Progenitor cell of endocrine pancreas (in vitro differentiated cells): ENCODE measurements at places on chromosomes 2 and 18. TPM values are rescaled to one million over a fixed set of nuclear protein-coding genes. Genes with fewer than 3 reads are reported as not detected.

- DNase-seq, result no peak
Measured at GRCh38 chr18:79258447-79258846, 137.3 kb upstream of the NFATC1 start.

DNA sequence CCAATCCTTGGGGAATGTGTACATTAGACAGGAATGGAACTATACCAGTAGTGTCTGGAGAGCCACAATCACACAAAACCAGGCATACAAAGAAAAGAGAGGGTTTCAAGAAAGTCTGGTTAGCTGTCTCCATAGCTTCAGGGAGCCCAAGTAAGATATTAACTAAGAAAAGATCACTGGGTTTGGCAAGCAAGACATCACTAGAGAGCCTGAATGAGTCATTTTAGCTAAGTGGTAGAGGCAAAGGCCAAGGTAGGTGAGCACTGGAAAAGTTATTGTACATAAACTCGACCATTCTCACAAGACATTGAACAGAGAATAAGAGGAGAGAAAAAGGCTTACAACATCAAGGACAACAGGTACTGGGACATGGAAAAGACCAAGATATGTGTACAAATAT is 143.8 kb upstream of the ARL4C start:
- DNase-seq, result no peak

DNA sequence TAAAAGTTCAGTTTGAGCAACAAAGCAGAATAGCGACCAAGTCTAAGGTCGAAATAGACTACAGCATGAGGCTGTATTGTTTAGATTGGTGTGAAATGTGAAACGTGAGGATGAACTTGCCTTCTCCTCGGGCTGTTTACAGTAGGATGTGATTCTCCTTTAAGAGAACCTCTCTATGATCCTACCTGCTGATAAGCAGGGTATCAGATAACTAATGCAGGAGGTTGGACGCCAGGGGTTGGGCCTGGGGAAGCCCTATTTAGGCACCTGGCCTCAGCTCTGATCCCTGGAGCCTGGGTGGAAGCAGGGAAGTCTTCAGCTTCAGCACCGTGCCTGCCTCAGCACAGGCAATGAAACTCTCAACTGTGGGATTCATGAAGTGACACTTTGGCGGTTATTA is 11.4 kb downstream of the CRYGD start:
- no peak for DNase-seq

DNA sequence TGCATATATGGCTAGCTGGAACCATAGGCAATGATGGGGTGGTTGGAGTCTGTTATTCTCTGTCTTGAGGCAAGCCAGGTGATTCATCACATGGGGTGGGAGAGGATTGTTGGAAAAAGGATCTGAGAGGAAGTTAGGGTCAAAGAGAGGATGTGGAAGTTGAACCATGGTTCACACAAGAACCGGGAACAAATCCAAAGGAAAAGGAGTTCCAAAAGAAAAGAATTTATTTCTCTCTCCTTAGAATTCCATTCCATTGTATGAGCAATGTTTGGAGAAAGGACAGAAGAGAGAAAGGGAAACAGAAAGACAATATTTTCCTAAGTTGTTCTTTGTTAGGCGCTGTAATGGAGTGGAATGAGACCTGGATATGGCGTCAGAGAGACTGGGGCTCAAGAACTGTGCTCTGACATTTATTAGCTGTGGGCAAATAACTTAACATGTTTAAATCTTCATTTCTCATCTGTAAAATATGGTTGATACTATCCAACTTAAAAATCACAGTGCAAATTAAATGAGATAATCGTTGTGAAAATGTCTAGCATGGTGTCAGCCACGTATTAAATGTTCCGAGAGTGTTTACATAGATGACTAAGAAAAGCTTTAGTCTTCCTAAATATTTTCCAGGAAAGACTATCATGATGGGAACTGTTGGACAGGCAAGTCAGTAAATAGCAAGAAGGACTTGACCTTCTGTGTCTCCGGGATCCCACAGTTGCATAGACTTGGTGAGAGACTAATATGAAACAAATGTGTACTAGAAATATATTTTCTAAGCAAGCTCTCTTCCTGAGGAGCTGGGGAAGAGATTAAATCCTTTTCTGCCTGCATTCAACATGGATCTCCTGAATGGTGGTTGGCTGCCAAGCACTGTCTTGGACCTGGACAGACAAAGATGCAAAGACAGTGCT is 71.4 kb downstream of the TRIB2 start:
- DNase-seq, result no peak

- no peak for DNase-seq
Measured at GRCh38 chr2:238387332-238387731, 39.4 kb upstream of the ASB1 start.

GRCh38 chr2:194166818-194167217 is 1490.2 kb upstream of the SLC39A10 start:
- DNase-seq, result no peak

DNA sequence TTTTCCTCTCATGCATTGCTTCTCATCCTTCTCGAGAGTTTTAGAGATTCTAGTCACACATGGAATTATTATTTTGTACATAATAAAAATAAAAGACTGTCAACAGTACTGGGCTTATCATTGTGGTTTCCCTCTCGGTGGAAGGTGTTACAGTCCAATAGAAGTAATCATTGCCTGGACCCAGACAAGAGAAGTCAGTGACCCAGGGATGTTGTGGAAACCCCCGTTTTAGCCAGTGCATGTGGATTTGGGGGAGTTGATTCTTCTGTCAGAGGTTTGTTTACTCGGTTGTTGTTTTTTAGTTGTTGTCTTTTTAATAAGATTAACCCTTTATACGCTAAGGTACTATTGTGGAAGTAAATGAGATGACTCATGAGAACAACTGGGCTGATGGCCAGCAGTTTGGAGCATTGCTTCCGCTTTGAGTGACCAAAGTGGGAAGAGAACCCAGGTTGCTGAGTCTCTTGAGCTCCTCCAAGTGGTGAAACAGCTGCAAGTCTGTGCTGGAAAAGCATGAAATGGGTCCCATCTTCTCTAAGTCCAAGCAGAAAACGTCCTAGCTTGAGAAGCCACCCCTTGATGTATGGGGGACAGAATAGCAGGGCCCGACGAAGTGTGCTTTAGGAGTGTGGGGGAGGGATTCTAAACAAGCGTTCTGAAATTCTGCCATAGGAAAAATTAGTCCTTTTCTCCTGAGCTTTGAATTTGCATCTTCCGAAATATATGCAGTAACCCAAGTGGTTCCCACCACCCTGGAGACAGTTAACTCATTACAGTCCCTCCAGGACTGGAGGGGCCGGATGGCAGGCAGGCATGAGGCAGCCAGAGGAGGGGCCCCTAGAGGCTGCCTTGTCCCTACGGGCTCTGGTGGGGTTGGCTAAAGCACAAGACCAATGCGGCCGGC is 61.8 kb upstream of the GPR45 start:
- DNase-seq, result no peak

DNA sequence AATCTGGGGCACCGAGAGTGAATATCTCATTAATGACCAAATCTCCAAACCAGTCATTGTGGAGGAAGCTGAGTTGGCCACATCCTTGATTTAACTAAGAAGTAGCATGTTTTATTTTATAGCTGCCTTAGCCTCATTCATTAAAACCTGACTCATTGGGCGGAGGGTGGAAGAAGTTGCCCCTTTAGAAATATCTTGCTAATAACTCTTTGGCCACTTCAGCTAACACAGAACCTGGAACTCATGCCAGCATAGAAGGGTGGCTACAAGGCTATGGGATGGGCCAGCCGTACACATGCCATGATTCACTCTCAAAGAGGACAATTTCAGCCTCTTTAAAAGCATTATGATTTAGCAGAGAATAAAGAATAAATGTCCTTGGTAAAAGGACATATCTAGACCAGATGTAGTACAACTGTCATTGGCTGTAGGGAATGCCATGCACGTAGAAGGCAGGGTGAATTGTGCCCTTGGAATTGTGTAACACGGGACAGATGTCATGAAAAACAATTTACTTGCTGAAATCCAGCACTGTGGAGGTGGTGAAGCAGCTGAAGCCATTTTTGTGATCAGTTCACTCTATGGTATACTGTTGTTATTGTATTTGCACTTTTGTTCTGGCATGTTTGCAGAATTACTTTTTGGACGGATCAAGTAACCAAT is 330.0 kb downstream of the PLCL1 start:
- no peak for DNase-seq

- no peak for DNase-seq
Measured at GRCh38 chr2:12538138-12538694, 178.5 kb upstream of the TRIB2 start.

DNA sequence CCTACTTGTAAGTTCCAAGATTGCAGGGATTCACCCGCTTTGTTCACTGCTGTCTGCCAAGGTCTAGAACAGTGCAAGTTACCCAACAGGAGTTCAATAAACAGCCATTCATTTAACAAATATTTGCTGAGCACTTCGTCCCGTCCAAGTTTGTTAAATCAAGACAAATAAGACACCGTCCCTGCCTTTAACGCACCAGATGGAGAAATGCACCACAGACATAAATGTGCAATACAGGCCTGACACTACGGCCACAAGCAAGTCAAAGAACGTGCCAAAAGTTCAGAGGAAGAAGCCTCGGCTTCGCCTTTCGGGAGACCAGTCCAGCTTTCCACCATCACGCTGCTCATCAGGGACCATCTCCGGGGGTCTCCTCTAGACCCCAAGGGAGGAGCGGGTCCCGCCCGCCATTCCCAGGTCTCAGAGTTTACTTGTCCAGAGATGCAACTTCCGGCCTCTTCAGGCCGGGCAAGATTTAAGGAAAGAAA is 429 bp downstream of the C2orf76 start:
- no peak for DNase-seq

- no peak for DNase-seq
Measured at GRCh38 chr2:108287169-108287568, 1.5 kb upstream of the SULT1C2 start.

DNA sequence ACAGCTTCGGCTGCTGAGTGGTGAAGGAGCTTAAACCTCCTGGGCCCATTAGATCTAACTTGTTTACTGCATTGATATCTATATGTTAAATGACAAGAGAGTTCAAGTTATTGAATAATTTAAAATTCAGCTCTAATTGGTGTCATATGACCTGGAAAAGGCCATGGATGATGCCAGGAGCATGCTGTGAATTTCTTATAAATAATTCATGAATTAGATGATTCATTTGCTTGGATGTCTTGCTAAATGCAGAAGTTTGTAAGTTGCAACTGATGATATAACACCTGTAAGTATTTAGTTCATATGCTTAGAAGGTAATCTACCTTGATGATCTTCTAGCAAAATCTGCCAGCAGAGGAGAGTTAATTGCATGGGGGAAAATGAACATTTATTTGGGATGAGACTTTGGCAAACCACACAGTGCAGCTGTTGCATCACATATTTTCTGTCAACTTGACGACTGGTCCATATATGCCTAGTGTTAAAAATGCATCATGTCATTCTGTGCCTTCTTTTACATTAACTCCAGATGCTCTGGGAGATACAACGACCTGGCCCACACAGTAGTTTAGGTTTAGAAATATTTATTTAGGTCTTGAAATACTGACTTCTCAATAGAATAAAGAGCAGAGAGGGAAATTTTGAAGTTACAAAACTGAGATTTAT is 226.3 kb downstream of the KIAA1328 start:
- no peak for DNase-seq

- no peak for DNase-seq
Measured at GRCh38 chr18:75090336-75090735, 118.6 kb downstream of the PTGR3 start.

DNA sequence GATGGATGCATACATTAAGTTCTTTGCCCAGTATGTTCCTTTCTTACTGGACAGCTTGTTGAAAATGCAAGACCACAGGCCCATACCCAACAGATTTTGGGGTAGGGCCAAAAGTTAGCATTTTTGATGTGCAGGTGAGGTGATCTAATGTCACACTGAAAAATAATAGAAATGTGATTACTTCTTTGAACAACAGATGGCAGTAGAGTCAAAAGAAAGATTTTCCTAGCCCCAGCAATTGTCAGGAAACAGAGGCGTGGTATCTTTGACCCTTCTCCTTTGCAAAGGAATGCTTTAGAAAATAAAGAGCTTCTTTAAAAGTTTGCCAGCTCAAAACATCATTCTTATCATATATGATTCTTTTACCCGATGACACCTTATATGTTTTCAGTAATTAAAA is 343.6 kb upstream of the SYT4 start:
- no peak for DNase-seq

DNA sequence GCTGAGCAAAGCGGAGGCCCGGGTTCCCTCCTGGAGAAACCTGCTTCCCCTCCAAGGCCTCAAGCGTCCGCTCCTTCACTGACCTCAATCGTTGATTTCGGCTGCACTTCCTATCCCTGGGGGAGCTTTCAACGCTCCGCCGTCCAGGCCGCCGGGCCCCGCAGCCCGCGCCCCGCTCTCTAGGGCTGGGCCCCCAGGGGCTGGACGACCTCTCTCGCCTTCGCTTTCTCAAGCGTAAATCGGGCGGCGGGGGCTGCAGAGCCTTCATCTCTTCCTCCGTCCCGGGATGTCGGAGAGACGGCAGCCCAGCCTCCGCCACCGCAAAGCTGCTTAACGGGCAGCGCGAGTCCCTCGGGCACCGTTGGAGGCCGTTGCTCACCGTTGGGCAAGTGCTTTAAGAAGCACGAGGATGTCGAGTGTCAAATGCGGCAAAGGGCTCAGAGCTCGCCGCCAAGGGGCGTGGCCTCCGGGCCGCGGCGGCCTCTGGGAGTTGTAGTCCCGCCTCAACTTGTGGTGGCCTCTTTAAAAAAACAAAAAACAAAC is 8.5 kb downstream of the HES6 start:
- DNase-seq, result peak; percentile 38

GRCh38 chr2:203586696-203587095 is 51.6 kb upstream of the RAPH1 start:
- DNase-seq, result no peak

DNA sequence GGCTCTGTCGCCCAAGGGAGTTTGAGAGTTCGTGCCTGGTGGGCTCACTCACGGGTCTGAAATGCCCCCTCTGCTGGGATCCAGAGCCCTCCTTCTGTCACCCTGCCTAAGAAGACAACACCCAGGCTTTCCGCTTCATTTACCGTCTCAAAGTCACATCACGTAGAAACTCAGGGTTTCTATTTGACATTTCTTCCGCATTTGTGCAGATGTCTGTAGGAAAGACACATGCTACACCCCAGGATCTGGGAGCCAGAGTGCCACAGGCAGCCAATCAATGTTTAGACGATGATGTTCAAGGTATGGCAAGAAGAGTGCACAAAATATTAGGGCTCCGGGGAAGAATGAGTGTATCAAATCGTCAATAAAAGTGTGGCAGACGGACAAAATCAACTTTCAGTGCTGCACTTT is 24.4 kb upstream of the ACKR3 start:
- DNase-seq, result no peak

- no peak for DNase-seq
Measured at GRCh38 chr18:2306606-2307005, 264.7 kb downstream of the METTL4 start.

The PLEK gene
- total RNA-seq, result 0.10 TPM in 1 of 2 replicates, not detected in the other

The NEB gene
- 1.5 and 1.6 TPM in 2 replicates for total RNA-seq

The UXS1 gene
- 60.7 and 62.1 TPM in 2 replicates for total RNA-seq

The SCYGR4 gene
- total RNA-seq, result not detected in 2 replicates

The SIX3 gene
- total RNA-seq, result not detected in 2 replicates

The SPR gene
- total RNA-seq, result 24.2 and 25.5 TPM in 2 replicates

The EMX1 gene
- total RNA-seq, result 0.69 and 0.71 TPM in 2 replicates

The LRRTM4 gene
- 2.3 and 3.3 TPM in 2 replicates for total RNA-seq

The ASXL3 gene
- total RNA-seq, result 18.0 and 23.0 TPM in 2 replicates

The SERPINB4 gene
- total RNA-seq, result not detected in 2 replicates
